ENCODE measurements at places on chromosomes 12 and 14. TPM values are rescaled to one million over a fixed set of nuclear protein-coding genes. Genes with fewer than 3 reads are reported as not detected.

- DNase-seq = no peak
These were observed 56.9 kb upstream of the E2F7 start for GRCh38 chr12:77122236-77122635.

Gene P2RX2
- not detected for polyA plus RNA-seq

Gene TMEM121
- polyA plus RNA-seq = 1.4 TPM

DNA sequence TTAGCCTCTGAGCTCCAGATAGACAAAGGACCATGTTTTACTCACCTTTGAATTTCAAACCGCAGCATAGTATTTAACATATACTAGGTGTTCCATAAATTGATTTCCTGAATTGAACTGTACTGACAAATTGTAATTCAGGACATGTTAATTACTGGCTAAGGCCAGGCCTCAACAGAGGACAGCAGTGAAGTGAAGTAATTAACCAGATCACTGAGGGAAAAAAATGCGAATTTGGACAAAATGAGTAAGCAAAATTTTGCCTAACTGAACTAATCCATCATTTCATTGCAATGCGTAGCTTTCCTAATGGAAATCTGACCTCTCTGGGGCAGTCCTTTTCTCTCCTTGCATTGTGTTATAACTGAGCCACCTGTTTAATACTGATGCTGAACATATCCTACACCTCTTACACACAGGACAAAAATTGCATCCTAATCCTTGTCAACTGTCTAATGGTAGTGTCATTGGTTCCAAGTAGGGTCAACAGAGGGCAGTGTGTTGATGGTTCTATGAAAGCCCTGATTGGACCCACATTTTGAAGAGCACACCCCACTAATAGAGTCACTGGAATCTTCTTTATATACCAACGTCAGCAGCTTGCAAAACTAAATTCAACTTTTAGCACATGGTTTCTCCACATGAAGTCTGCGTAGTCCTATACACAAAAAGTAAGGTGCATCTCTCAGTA is 148.4 kb downstream of the SLC25A21 start:
- DNase-seq = no peak

- no peak for DNase-seq
These were observed 25.1 kb upstream of the VSX2 start for GRCh38 chr14:74213907-74214803.

Gene SLC38A1
- 39.1 TPM for polyA plus RNA-seq

Gene GALNT16
- 28.7 TPM for polyA plus RNA-seq

Gene FBLN5
- polyA plus RNA-seq = 86.7 TPM

DNA sequence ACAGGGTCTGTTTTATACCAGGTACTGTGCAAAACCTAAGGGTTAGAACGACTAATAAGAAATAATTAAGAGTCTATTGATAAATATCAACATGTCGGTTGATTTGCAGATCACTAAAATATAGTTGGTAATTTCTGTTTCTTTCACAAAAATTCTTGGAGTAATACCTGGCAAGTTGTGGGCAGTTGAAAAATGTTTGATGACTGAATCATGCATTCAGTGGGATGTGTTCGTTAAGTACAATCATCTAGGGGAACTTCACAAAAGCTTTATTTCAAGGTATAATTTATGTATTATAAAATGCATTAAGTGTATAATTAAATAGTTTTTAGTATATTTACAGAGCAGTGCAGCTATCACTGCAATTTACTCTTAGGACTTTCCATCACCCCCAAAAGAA is 120.0 kb downstream of the KCNA5 start:
- no peak for DNase-seq

GRCh38 chr12:82527165-82527780 is 159.4 kb upstream of the TMTC2 start:
- peak; percentile 67 for DNase-seq

DNA sequence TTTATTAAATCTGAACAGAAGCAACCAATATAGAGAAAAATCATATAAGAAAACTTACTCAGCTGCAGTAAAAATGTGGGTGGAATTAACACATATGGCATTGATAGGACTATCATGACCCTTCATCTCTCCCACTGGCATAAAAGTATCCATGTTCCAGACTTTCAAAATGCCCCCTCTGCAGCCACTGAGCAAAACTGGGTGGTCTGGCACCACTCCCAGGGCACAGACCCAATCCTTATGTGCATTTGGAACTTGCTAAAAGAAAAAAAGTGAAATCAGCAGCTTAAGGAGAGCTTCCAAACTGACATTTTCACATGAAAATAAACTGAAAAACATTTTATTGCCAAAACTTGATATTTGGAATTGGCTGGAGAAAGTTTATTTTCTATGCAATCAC is 141.5 kb downstream of the KIF21A start:
- DNase-seq = no peak

DNA sequence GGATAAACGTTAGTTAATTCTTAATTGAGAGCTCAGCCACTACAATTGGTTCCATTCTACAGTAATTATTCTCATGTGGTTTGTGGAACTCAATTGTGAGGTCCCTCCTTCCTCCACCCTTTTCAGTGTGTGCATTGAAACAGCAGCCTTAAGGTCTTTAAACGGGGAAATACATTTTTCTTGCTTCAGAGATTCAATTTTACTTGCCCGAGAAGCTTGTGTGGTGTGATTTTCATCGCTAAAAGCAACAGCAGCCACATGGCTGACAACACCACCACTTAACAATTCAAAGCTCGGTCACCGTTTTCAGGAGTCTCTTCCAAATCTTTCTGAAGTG is 733 bp upstream of the PPFIBP1 start:
- DNase-seq = no peak

Gene NPAS3
- polyA plus RNA-seq = 7.5 TPM

Gene KIF26A
- not detected for polyA plus RNA-seq

- DNase-seq = no peak
These were observed 4.6 kb downstream of the ANO6 start for GRCh38 chr12:45220363-45220931.

DNA sequence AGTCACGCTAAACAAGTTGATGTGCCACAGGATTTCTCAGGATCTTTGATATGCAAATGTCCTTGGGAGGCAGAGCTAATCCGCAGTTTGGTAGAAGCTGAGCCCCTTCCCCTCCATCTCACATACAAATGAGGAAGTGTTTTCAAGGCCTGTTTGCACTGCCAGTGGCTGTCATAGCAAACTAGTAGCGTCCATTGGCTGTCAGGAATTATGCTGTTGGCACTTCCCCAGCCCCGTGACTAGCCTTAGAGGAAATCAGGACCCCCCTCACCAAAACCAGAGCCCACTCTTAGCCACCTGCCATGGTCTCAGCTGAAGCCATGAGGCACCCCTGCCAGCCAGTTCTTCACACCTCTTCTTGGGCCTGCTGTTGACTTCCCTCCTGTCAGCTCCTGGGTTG is 253.9 kb downstream of the CACNA1C start:
- DNase-seq = no peak

Gene NIN
- 53.4 TPM for polyA plus RNA-seq

Gene ANO4
- polyA plus RNA-seq = not detected

Gene FOXG1
- polyA plus RNA-seq = 0.04 TPM

Gene RD3L
- not detected for polyA plus RNA-seq

DNA sequence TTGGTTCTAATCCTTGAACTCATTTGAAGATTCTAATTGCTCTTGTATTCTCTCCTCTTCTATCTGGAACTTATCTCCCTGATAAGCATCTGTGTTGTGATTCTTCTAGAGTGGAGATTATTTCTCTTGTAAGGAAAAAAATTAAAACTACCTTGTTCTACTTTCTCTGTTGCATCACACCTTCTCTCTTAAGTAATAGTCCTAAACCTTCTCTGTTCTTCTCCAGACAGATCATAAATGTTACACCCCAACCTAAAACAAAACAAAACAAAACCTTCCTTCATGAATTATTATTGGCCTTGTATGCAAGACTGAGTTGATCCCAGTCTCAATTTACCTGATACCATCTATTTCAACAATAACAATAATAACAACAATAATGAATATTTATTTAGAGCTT is 612.1 kb downstream of the DIO2 start:
- DNase-seq = no peak

- DNase-seq = peak; percentile 34
These were observed 39.6 kb downstream of the TEAD4 start for GRCh38 chr12:2998789-2999264.

GRCh38 chr12:2643576-2644135 is 151.1 kb upstream of the FKBP4 start:
- no peak for DNase-seq

Measured in muscle of arm (tissue), 14 donors.